ENCODE measurements at places on chromosomes 13 and 19.

DNA sequence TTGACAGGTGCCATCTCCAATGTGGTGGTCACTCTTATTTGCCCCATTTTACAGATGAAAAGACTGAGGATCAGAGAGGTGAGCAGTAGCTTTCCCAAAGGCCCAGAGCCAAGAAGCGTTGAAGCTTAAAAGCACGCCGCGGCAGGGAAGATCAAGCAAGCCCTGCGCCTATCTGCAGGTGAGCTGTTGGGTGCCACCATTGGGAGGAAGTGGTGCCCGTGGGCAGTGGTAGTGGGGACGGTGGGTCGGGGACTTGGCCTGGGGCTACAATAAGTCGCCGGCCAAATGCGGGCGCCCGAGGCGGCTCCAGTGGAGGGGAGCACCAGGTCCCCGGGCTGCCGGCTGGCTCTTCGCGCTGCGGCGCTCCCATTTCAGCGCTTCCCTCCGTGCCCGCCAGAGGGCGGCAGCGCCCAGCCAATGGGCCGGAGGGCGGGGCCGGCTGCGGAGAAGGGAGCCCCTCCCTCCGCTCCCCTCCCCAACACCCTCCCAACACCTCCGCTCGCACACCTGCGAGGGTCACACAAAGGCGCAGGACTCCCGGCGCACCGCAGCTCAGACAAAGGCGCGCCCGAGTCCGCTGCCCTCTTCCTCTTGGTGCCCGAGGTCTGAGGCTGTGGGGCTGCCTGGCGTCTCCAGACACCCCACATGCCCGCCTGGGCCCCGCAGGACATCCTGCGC, 744 bp upstream of the POU2F2 start:
- DNase-seq: peak; percentile 76

GRCh38 chr13:113736258-113736731, 22.7 kb upstream of the TMEM255B start:
- DNase-seq: no peak

GRCh38 chr13:41383386-41383785, 72.3 kb downstream of the NAA16 start:
- DNase-seq: no peak

- no peak for DNase-seq
Observed at GRCh38 chr13:91572944-91573598, 174.7 kb downstream of the GPC5 start.

DNA sequence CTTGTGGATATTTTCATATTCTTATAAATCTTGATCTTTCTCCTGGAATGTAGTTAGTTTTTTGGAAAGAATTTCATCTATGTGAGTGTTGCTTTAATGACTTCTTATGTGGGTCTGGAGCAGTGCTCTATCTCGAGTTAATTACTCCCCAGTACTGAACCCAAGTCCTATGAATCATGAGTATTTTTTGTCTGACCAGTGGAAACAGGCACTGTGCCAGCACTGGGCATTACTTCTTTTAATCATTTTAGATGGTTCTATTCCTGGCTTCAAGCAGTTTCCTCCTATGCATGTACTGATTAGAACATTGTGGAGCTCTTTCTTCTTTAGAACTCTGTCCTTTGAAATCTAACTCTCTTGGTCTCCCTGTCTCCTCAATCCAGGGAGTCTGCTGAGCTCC, 466.3 kb downstream of the PCDH17 start:
- no peak for DNase-seq

DNA sequence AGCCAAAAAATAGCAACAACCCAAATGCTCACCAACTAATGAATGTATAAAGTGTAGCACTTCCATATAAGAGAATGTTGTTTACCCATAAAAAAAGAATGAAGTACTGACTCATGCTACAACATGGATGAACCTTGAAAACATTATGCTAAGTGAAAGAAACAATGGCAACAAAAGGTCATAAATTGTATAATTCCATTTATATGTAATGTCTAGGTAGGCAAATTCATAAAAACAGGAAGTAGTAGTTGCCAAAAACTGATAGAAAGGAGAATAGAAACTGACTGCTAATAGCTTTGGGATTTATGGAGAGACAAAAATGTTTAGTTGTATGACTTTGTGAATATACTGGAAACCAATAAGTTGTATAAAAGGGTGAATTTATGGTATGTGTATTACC, 21.6 kb downstream of the MYCBP2 start:
- DNase-seq: no peak

- no peak for DNase-seq
Observed at GRCh38 chr13:113742000-113742441, 17.0 kb upstream of the TMEM255B start.

GRCh38 chr13:39401046-39401705, 201.8 kb downstream of the LHFPL6 start:
- DNase-seq: no peak

GRCh38 chr13:106274551-106275203, 260.8 kb downstream of the EFNB2 start:
- DNase-seq: no peak

DNA sequence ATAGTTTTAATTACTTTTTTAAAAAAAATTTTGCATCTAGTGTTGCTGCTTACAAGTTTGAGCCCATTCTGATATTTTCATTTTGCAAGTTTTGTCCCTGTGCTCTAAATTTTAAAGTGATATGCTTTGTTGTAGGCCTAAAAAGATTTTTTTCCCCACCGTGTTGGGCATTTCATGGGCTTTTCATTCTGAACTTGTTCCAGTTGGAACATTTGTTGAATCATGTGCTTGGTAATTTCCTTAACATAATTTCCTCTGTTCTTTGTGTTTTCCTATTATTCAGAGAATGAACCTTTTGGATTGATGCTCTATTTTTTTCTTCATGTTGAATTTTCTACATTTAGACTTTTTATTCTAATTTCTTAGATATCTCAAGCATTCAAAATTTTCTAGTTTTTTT, 206.4 kb upstream of the SPRY2 start:
- DNase-seq: no peak

DNA sequence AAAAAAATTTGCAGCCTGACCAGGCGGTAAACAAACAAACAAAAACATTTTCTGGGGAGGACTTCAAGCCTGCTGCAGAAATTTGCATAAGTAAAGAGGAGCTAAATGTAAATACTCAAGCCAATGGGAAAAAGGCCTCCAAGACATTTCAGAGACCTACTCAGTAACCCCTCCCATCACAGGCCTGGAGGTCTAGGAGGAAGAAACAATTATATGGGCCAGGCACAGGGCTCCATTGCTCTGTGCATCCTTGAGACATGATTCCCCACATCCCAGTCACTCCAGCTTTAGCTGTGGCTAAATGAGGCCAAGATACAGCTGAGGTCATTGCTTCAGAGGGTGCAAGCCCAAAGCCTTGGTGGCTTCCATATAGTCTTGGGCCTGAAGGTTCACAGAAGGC, 793.4 kb downstream of the SLITRK1 start:
- no peak for DNase-seq

DNA sequence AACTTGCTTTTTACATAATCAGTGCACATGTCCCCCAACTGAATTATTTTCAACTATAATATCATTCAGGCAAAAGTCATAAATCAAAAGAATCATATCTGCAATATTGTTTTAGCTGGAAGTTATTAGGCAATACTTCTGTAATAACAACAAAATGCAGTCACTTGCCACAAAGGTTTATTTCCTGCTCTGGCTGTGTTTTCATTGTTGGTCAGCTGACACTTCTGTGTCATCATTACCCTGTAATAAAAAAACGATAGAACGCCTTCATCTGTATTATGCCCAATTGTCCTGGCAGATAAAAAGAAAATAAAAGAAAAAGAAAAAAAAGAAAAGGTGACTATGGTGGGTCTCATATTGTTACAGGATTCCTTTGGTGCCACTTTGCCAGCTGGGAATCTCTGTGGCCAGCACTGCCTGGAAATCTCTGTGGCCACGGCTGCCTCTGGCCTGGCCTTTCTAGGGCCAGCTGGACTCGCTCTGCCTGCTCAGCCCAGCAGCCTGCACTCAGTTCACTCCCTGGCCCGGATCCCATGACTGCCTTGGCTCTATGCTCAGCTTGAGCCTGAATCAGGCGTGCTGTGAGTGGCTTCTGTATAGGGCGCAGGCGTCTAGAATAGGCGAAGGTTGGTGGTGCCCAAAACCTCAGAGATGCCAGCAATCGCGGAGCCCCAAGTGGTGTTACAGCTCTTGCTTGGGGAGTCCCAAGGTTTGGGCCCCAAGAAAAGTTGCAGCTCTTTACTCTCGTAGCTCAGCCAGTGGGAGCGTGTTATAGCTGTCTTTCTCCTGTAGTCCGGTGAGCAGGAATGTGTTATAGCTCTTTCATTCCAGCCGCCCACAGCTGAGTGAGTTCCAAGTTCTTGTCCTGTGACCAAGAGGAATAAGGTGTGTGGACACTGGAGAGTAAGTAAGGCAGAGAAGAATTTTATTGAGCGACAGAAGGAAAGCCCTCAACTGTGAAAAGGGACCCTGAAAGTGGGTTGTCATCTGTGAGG, 1227.1 kb downstream of the SLITRK1 start:
- no peak for DNase-seq
